ENCODE measurements at places on chromosomes 3 and 15.

DNA sequence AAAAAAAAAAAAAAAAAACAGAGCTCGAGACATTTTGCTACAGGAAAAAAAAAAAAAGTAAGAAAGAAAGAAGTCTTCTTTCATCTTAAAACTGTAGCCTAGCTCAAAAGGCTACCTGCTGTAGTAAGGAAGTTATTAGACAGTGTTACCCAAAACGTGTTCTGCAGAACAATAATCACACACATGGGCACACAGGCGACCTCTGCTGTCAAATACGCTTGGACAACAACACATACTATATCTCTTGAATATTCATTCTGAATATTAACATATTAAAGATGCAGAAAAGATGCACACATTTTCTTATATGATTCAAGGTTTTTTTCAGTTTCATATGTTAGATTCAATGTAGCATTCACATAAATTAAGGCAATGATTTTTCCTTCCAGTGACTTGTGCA, 215.8 kb downstream of the ROBO1 start:
- DNase-seq, result no peak

DNA sequence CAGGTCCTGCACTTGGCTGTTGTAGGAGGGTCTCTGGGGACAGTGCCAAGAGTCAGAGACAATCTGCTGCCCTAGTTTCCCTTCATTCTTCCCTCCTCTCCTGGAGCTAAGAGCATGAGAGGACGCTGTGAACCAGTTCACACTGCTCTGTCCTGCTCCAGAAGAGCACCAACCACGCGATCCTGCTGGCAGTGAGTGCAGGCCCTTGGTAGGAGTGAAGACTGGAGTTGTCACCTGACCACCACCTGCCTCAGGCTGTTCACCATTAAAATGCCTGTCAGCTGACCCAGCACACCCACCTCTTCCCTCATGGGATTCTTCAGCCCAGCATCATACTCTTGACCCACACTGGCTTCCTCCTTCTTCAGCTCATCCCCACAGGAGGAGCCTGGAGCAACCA, 2.9 kb downstream of the TM6SF1 start:
- no peak for DNase-seq

GRCh38 chr3:81585056-81585455, 176.4 kb downstream of the GBE1 start:
- DNase-seq, result no peak

DNA sequence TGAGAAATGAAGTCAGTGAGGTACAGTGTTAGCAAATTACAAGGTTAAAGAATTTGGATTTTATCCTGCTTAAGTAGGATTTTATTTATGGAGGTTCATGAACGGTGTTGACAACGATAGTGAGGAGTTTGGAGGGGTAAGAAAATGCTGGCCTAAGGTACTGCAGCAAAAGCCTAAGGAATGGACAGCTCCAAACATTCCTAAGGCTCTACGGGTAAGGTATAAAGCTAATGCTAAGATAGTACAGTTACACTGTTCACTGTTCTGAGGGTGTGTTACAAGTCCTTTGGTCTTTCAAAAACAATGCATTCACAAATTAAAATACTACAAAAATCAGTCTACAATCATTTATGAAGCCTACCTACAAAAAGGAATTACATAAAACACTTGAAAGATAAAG, 7.3 kb downstream of the MTMR10 start:
- no peak for DNase-seq

GRCh38 chr3:151436675-151437446, 24.0 kb downstream of the IGSF10 start:
- DNase-seq, result no peak

DNA sequence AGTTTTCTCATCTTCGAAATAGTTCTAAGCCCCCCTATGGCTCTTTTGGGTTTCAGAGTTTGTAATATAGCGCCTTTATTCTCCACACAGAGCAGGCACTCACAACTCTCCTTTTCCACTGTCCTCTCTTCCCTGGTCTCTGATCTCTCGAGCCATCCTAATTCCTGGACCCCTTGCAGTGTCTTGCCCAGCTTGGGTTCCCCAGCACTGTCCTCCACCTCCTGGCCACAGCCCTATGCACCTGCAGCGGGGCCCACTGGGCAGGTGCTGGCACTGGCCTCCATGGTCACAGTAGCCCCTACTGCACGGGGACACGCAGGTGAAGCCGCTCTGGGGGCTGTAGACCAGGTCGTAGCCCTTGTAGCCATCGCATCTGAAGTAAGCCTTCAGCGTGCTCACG, 27.9 kb downstream of the MUC20 start:
- no peak for DNase-seq

- no peak for DNase-seq
Observed at GRCh38 chr3:50181985-50182384, 9.4 kb upstream of the GNAT1 start.

DNA sequence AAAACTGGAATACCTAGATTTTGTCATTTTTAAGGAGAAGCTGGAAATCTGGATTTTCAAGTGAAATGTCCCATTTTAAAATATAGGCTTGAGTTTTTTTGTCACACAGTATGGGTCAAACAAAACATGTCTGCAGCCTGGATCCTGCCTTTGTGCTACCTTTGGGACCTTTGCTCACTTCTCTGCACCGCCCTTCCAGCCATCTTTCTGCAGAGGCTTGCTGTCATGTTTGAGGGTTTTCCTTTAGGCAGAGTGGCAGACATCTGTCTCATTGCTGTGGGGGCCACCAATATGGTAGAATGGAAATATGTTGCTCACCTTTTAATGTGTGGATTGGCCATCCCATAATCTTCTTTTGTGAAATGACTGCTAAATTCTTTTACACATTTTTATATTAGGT, 136.3 kb downstream of the EEFSEC start:
- no peak for DNase-seq

GRCh38 chr3:27349832-27350231, 19.4 kb downstream of the NEK10 start:
- no peak for DNase-seq

GRCh38 chr3:158519776-158520175, 51.2 kb upstream of the MLF1 start:
- DNase-seq, result no peak

DNA sequence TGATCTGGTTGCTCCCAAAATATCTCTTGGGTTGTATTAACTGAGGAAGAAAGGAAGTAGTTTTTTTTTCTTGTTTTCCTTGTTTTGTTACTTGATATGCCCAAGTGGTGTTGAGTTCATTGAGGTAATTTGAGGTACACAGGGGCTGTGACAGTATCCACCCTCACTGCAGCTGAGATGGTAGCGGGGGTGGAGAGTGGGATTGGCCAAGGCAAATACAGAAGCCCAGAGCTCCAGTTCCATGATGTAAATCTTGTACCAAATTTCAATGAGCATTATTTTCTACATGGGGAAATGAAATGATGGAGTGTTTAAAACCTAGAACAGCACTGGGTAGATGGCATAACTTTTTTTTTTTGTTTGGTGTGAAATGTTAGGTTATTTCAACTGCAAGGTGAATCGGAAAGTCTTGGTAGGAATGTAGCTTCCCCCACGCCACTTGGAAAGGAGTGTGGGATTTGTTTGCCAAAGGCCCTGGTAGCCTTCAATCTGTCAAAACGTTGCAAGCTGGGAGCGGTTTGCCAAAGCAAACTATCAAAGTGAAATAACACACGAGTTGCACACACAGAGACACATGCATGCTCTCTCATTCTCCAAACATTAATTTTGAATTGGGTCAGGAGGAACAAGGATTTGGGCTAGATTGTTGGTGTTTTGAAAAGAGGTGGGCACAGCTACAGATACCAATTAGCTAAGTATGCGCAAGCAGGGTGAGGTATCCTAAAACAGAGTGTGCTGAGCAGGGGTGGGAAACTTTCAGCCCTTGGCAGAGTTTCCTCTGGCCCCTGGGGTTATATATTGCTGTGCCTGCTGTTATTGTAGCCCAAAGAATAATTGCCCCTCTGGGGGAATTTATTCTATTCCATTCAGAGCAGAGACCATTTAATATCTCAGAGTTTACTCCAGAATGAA, 34.6 kb downstream of the THSD4 start:
- no peak for DNase-seq

GRCh38 chr3:22012471-22012870, 261.5 kb upstream of the ZNF385D start:
- DNase-seq, result no peak

DNA sequence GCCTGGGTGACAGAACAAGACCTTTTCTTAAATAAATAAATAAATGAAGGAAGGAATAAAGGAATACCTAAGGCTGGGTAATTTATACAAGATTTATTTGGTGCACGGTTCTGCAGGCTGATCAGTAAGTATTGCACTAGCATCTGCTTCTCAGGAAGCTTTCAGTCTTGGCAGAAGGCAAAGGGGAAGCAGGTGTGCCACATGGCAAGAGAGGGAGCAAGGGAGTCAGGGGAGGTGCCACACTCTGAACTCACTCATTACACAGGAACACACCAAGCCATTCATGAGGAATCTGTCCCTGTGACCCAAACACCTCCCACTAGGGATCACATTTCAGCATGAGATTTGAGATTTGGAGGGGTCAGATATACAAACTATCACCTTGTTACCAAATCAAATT, 56.4 kb downstream of the PRKCI start:
- DNase-seq, result no peak

GRCh38 chr3:49518441-49518840, 35.8 kb upstream of the BSN start:
- no peak for DNase-seq

GRCh38 chr15:81473946-81474345, 99.9 kb upstream of the TMC3 start:
- DNase-seq, result no peak

GRCh38 chr15:35991386-35991785, 445.4 kb upstream of the DPH6 start:
- no peak for DNase-seq

- no peak for DNase-seq
Observed at GRCh38 chr3:122890077-122890719, 95.3 kb downstream of the SLC49A4 start.

DNA sequence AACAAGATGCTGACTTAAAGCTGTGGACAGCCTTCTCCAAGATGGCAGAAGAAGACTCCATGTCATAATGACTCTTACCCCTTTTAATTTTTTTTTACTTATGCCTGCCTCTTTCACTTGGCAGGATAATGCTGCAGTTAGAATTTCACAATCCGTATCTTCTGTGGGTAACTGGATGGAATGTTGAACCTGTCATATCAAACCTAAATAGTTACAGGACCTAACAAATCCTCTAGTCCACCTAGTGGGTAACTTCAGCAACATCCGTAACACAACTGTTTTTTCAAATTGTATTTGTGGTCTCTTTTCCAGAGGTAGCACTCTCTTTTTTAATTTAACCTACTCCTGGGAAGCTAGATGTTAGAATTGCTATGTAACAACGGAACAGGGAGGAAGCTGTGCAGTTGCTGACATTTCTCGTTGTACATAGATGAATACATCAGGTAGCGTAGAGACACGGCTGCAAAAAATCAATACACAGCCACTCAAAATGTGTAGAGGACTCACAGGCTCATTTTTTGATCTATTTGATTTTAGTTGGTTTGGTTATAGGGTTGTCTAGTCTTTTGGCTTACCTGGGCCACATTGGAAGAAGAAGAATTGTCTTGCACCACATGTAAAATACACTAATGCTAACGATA, 43.9 kb upstream of the TRPM1 start:
- no peak for DNase-seq

DNA sequence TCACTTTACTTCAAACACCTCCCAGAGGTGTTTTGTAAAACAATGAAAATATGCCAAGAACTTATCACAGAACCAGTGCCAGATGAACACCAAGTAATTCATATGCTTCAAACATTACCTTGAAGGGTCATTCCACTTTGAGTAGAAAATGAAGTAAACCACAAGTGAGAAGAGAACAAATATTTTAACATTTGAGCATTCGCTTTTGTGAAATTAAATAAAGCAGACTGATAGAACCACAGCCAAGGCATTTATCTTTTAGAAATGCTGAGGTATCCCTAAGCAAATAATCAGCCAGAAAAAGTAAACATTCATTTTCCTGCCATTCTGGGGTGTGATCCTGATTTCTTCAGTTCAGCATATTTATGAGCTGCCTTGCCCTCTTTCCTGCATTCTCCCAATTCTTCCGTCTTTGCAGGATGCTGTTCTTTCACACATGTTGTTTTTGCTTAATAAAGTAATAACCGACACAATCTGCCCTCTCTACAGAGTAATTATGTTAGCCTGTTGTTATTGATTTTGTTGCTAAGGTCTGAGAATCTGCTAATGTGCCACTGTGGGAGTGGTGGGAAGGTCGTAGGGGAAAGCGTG, 235.6 kb upstream of the TGFBR2 start:
- DNase-seq, result no peak

DNA sequence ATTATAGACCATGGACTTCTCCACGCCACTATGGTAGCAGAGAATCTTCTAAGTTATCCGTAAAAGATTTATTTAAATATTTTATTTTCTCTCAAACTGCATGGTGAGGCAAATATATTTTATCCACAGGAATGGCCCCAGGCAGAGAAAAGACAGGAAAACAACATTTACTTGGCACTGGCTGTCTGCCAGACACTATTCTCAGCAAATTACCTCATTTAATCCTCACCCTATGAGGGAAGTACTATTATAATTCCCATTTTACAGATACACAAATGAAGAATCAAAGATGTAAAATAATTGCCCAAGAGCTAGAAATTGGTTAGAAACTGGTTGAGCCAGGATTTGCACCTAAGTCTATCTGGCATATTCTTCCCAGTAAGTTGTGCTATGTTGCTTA, 361.4 kb upstream of the IL12A start:
- DNase-seq, result no peak

GRCh38 chr3:133189893-133190292, 151.7 kb downstream of the TMEM108 start:
- no peak for DNase-seq

- DNase-seq, result no peak
Observed at GRCh38 chr3:183777016-183777618, 48.3 kb downstream of the MAP6D1 start.

GRCh38 chr3:155231792-155232191, 61.7 kb downstream of the STRIT1 start:
- no peak for DNase-seq
